HT-29 (cell line): ENCODE measurements at places on chromosomes 7 and 10.

DNA sequence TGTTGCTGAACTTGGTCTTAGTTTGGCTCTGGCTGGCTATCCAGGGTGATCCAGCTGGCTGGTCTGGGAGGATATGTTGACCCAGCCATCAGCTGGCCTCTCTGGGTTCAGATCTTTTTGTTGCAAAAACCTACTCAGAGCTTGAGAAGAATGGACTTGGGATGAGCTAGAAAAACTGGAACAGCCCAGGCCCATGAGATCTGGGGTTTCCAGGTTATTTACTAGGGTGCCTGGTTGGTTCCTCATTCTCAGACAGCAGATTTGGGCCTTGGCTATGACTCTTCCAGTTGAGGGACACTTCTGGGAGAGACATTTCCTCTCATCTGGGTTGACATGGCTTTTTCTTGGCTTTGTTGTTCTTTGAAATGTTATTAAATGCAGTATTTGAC is 116.6 kb downstream of the ADCY1 start:
- DNase-seq = no peak

GRCh38 chr10:93916257-93917063 is 22.7 kb downstream of the SLC35G1 start:
- peak; percentile 64 for DNase-seq

- no peak for DNase-seq
Measured at GRCh38 chr10:121526135-121526790, 72.0 kb downstream of the FGFR2 start.

GRCh38 chr10:8563478-8563877 is 509.0 kb downstream of the GATA3 start:
- DNase-seq = no peak

GRCh38 chr7:45970454-45970853 is 49.4 kb upstream of the IGFBP3 start:
- DNase-seq = no peak

DNA sequence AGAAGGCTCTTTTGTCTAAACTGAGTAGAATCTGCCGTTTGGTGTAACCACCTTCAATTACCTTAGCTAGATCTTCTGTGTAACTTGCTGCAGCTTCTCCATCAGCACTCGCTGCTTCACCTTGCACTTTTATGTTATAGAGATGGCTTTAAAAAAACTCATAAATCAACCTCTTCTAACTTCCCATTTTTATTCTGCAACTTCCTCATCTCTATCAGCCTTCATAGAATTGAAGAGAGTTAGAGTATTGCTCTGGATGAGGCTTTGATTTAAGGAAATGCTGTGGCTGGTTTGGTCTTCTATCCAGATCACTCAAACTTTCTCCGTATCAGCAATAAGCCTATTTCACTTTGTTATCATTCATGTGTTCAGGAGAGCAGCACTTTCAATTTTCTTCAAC is 1131.9 kb upstream of the CELF2 start:
- no peak for DNase-seq

GRCh38 chr10:131574707-131575430 is 263.3 kb upstream of the TCERG1L start:
- DNase-seq = no peak

GRCh38 chr10:62063795-62064472 is 162.4 kb downstream of the ARID5B start:
- no peak for DNase-seq

- DNase-seq = no peak
Measured at GRCh38 chr7:55242613-55243012, 122.5 kb upstream of the LANCL2 start.

- DNase-seq = no peak
Measured at GRCh38 chr7:2142386-2142785, 90.4 kb downstream of the MAD1L1 start.

DNA sequence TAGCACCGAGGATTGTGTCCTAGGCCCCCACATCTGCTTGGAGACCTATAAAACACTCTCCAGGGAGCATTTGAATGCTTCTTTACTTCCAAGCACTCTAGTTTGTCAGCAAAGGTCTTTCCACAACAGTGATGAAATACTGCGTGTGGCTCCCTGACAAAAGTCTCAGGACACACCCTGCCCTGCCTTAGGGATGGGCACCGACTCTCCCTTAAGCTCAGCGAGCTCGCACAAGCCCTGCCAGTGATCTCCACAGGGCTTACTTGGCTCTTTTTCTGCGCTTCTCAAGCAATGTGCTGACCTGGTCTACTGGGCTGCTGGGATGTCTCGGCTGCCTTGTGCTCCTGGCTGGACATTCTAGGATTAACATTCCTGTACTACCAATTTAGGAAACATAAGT is 84.3 kb upstream of the MPP7 start:
- DNase-seq = no peak

DNA sequence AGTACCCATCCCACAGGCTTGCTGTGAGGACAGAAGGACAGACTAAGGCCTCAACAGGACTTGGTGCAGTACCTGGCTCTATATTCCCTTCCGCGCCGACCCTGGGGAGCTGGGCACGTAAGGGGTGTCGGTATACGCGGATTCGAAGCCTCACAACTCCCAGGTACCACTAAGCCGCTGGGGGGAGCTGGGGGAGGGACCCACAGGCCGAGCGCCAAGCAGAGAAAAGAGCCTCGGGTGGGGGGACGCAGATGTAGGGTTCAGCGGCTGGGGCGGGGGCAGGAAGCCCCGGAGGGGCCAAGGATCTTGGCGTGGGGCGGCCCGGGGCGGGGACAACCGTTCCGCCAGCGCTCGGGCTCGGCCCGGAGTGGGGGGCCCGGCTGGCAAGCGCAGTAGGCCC is 126.4 kb upstream of the ZNF746 start:
- peak; percentile 69 for DNase-seq

DNA sequence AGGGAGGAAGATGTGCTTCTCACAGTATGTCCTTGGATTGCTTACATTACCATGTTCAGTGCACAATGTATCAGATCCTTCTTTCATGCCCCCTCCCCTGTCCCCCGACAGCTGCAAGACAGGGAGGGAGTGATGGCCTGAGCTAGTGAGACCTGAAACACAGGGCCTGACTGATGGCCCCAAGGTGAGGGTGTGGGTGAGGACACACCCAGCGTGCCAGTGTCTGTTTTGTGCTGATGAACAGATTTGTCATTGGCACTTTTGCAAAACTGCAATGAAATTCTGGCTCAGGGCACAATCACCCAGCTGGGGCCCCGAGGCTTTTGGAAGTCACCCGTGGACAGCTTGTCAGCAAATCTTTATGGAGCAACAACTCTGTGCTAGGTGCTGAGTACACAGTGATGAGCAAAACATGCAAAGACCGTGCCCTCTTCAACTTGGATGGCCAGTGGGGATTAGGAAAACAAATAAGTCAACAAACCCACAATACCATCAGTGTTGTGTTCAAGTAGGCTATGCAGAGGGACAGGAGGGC is 59.4 kb upstream of the EMX2 start:
- no peak for DNase-seq

- DNase-seq = no peak
Measured at GRCh38 chr10:99709480-99710229, 22.3 kb downstream of the COX15 start.

DNA sequence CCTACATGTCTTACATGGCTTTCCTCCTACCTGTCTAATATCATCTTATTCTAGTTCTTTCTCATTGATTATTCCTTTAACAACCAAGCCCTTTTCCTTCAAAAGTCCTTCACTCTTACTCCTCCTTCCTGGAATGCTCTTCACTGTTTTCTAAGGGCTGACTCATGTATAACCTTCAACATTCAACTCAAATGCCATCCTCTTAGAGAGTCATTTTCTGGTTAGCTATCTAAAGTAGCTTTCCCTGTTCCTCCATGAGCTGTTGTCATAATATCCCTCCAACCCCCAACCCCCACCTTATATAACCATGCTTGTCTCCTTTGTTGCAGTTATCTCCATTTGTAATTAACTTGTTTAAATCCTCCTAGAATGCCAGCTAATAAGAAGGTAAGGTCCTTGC is 286.8 kb downstream of the ADK start:
- DNase-seq = no peak

DNA sequence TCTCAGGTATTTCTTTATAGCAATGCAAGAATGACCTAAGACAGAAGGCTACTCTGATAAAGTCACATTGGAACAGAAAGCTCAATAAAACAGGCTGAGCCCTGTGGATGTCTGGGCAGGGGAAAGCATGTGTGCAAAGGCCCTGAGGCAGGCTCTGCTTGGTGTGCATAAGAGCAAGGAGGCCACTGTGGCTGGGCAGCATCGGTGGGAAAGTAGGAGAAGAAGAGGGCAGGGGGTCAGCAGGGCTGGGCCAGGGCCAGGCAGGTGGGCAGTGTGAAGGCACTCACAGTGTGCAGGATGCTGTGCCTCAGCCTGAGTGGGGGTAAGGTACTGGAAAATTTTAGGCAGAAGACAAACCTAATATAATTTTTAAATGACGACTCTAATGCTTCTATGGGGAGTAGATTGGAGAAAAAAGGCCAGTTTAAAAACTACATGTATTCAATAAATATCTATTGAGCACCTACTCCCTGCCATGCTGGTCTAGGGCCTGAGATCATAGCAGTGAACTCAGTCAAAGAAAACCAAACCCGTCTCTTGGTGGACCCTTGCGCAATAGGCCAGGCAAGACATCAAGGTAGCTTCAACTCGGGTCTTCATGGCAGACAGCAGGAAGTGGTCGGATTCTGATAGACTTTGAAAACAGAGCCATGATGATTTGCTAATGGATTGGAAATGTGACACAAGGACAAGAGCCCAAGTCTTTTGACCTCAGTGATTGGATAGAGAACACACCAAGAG is 572.3 kb downstream of the TCERG1L start:
- DNase-seq = no peak

DNA sequence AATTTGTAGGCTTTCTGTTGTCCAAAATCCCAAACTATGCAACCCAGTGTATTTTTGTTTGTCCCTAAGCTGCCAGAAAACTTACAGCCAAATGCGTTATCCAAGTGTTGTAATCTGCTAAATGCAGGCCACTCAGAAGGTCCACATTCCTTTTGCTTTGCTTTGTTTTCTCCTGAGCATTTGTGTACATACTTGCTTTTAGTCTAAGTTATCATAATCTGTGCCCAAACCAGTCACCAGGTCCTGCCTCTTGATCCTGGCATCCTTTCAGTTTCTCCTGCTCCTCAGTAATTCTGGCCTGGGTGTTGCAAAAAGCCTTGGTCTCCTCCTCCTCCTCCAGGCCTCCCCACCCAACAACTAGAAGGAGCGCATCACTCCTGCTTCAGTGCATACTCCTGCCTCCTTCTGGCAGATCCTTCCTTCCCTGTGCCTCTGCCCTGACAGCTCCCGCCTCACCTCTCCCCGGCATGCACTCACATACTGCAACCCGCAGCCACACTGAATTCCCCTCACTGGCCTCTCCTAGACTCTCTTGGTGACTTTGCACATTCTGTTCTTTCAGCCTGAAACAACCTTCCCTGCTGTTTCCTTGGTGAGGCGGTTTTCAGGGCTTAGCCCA is 2.3 kb downstream of the DENND2A start:
- no peak for DNase-seq

DNA sequence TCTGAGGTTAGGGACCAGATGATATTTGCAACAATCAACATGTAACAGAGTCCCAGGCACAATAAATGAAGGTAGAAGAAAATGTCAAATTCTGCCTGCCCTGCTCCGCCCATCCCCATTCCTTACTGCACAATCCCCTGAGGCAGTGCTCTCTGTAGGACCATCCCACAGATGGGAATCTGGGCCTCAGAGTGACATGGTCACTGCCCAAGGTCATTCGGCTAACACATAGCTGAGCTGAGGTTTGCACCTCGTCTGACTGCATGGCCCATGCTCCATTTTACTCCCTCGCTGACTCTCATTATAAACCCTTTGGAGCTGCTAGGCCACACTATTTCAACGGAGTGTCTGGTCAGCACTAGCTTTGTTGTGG is 1.2 kb downstream of the HOGA1 start:
- DNase-seq = no peak

DNA sequence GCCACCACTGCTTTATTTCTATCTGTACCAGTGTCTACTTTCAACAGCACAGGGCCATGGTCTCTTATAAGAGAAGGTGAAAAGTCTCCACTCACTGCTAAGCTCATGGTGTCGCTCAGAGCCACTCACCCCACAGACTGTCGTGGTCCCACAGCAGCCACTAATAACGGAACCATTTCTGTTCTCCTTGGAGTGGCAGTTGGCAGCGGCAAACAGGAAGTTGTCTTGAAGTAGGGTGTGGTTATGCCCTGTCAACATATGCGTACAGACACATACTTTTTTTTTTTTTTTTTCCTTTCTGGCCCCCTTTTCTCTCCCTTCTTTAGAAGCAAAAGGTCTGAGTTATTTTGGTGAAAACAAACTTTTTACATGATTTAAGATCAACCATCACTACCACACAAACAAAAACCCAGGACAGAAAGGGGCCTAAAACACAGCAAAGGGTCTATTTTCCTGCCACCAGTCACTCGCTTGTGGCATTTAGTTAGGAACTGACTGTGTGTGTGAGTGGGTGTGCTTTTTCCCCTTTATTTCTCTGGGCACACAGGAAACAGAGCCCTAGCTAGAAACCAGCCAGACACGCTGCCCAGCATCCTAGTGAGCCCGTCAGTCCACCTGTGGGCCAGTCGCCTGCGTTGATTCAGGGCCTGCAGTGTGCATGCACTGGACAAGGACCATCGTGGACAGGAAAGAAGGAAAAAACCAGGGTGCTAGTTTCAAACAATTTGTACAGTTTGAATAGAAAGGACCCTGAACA is 96.7 kb upstream of the EFCAB10 start:
- DNase-seq = no peak

DNA sequence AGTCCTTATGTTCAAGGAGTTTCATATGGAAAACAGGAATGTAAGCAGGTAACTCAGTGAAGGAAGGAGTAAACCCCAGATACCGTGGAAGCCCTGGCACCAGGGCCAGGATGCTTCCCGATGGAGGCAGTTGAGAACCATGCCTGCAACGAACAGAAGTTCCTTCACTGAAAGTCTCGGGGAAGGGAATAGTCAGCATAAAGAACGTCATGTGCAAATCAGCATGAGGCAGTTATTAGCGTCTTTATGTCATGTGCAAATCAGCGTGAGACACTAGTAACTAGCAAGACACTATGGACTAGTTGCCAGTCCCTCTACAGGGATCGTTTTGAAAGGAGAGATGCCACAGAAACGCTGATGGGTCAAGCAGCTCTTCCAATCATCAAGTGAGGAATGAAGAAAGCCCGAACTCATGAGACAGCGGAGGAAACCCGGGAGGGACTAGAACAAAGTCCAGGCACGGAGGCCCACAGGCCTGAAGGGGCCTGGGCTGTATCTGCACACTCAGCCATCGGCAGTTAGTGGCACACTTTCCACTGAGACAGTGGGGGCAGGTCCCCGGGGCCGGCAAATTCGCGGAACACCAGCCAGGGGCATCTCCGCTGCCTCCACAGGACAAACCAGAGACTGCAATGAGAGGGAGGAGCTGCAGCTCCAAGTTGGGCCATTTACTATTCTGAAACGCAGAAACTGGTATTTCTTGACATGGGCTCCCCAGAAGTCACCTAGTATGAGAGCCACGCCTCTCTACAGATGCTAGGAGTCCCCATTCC is 109.6 kb downstream of the SFMBT2 start:
- DNase-seq = peak; percentile 28

- DNase-seq = no peak
Measured at GRCh38 chr7:141700848-141701371, 1.1 kb downstream of the DENND11 start.

GRCh38 chr7:39458061-39458745 is 108.0 kb upstream of the YAE1 start:
- DNase-seq = no peak

GRCh38 chr7:73521636-73522104 is 423 bp downstream of the BAZ1B start:
- DNase-seq = peak; percentile 74
